ENCODE measurements at places on chromosomes 6 and 20.

- no peak for DNase-seq
Measured at GRCh38 chr6:4610256-4610655, 165.9 kb upstream of the CDYL start.

- DNase-seq: no peak
Measured at GRCh38 chr6:11366183-11366933, 133.9 kb upstream of the NEDD9 start.

DNA sequence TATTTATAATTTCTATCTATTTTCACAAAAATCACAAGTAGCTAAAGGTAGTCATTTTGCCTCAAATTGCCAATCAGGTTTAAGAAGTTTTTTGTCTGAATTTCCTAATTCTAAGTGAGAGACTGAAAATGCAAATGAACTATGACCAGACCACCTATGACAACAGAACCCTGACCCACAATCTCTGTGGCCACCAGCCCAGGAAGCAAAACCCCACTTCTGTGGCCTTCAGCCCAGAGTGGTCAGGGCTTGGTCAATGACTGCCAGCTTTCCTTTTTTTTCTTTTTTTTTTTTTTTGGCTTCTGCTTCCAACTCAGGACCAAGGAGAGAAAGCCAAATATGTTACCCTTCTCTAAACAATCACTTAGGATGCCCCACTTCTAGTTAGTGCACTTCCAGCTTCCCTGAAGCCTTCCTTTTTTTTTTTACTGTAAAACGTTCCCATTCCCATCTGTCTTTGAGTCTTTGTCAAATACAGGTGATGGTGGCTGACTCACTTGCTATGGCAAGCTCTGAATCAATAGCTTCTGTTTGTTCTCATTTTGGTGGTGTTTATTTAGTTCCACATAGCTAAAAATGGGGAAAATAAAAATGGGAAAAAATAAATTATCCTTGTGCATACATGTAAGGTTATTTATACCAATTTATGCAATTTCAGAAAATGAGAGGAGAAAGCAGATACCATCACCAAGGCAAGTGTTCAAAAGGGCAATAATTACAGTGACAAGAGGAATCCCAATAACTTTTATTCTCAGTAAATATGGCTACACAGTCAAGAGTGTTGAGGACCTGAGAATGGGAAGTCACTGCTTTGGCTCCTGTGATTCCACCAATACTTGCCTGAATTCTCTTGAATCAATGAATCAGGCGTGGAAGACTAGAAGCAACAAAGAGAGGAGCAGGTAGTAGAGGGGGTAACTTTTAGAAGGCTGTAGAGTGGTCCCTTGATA, 170.3 kb upstream of the PDE7B start:
- DNase-seq: no peak

GRCh38 chr6:25312703-25313102, 33.5 kb downstream of the CARMIL1 start:
- no peak for DNase-seq

DNA sequence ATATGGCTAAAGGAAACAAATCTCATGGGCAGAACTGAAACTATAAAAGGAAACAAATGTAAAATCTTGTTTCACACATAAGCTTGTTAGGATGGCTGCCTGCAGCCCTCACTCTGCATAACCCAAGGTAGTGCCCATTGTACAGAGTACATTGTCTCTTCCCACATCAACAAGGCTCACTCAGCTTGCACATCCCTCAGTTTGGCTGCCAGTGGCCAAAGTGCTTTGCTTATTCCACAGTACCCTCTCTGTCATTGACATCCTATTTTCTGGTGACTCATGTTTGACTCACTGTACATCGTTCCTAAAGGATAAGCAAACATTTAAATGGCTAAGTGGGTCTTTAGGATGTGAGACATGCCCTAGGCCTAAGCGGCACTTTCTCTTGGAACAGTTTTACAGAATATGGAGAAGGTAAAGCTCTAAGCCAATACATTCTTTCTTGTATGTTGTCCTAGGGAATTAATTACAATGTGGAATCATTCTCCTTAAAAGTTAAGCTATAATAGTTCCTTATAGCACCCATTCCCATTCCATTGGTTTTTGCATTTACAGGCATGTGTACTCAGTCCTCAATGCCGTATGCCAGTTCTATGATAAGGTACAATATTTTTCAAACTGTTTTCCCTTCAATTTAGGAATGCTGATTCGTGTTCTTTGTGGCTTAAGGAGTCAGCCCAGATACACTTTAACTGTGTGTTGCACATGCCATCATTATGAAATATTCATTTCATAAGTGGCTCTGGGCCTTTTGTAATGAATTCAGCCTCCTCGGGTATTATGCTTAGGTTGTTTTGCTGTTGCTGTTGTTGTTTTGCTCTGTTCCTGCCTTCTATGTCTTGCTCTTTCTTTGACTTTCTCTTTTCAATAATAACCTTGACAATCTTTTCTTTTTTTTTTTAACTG, 5.5 kb downstream of the ANKEF1 start:
- no peak for DNase-seq

DNA sequence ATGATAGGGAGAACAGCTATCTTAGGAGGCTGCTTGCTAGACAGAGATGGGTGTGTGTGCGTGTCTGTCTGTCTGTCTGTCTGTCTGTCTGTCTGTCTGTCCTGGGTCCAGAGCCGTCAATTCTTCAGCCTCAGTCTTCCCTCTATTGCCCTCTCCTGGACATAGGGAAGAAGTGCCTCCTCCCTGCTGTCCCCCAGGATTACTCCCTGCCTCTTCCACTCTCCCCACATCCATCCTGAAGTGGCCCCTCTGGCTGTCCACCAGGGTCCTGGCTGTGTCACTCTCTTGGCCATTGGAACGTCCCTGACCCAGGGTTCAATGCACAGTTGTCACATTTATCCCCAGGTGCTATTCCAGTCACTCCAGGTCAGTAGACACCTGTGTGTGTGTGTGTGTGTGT, 10.2 kb downstream of the TREML2 start:
- no peak for DNase-seq

GRCh38 chr20:34569598-34569997, 11.1 kb downstream of the MAP1LC3A start:
- DNase-seq: no peak

All from SIG-M5 (cell line).